ENCODE measurements at places on chromosomes 2 and 18.

GRCh38 chr2:156719036-156719435, 282.9 kb downstream of the GPD2 start:
- DNase-seq = no peak

- DNase-seq = no peak
Observed at GRCh38 chr2:206263959-206264603, 10.4 kb upstream of the ZDBF2 start.

DNA sequence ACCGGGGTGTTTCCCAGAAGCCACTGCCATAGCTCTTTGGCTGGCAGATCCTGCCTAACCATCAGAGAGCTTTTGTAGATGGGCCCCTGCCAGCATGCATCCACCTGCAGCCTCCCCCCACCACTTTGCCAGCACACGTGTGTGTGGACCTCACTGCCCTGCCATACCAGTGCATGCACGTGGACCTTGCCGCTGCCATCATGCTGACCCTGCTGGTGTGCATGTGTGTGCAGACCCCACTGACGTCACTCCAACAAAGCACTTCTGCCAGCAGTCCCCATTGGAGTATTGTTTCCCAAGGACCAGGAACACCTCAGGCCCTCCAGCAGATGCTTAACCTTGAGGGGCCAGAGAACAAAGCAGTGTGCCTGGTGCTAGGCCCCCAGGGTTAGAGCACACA, 71.4 kb downstream of the STRADB start:
- DNase-seq = no peak

GRCh38 chr2:175167076-175167791, 769 bp downstream of the ATF2 start:
- DNase-seq = no peak

GRCh38 chr2:131085646-131086045, 7.6 kb downstream of the FAM168B start:
- DNase-seq = no peak

- no peak for DNase-seq
Observed at GRCh38 chr2:75253526-75253925, 54.2 kb upstream of the TACR1 start.

- peak; percentile 69 for DNase-seq
Observed at GRCh38 chr2:127083819-127084503, 23.0 kb downstream of the BIN1 start.
